ENCODE measurements at places on chromosomes 5 and 9.

GRCh38 chr5:16529306-16529705 lies 63.7 kb upstream of the ZNF622 start:
- DNase-seq, result no peak

DNA sequence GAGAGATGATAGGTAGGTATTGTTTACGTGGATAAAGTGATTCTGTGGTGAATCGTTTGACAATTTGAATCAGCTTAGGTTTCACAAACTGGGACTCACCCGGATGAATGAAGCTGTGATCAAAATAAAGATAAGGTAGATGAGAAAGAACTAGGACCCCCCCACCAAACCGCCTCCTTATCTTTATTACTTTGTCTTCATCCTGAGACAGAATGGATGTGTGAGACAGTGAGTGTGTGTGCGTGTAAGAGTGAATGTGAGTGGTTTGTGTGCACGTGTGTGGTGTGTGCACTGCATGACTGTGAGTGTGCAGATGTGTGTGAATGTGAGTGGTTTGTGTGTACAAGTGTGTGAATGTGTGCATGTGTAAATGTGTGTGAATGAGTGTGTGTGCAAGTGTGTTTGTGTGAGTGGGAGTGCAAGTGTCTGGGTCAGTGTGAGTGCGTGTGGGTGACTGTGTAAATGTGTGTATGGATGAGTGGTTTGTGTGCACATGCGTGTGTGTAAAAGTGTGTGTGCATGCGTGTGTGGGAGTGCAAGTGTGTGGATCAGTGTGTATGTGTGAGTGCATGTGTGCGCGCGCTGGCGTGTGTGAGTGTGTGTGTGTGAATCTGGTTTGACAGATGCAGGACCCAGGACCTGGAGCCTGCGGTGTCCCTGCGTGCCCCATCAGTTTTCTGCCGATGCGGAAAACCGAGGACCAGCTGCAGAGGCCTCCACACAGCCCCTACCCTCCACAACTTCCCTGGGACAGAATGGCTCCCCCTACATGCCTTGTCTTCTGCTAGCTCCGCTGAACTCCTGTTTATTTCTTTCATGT lies 11.4 kb upstream of the ENG start:
- DNase-seq, result no peak

DNA sequence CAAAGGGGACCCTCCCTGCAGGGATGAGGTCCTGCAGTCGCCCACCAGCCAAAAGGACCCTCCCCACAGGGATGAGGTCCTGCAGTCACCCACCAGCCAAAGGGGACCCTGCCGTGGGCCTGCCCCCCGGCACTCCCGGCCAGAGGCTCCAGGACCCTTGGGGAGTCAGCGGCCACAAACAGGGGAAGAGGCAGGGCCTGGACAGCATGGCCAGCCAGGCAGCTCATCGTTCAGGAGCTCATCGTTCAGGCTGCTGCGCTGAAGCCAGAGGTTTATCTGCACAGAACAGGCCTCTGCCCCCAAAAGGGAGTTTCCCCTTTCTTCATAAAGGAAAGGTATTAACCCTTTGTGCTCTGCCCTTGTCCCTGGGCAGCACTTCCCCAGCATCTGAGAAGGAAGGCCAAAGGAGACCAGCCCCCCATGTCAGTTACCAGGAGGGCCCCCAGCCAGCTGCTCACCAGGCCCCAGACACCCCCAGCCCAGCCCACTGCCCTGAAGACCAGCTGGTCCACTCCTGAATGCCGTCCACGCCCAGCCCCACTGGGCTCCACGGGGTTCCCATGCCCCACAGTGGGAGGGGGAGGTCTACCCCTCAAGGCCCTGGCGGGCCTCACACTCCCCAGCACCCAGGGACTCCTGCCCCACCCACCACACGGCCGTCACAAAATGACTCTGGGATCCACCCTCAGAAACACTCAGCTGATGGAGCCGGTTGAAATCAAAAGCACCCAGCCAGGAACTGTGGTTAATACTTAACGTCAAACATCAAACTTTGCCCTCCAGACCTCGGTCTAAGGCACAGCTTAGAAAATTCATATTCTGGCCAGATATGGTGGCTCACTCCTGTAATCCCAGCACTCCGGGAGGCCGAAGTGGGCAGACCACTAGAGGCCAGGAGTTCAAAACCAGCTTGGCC lies 6.3 kb downstream of the SLC12A7 start:
- no peak for DNase-seq

GRCh38 chr5:118768607-118769175 lies 219.7 kb downstream of the DTWD2 start:
- DNase-seq, result no peak

GRCh38 chr5:78508186-78508765 lies 140.3 kb downstream of the LHFPL2 start:
- no peak for DNase-seq

DNA sequence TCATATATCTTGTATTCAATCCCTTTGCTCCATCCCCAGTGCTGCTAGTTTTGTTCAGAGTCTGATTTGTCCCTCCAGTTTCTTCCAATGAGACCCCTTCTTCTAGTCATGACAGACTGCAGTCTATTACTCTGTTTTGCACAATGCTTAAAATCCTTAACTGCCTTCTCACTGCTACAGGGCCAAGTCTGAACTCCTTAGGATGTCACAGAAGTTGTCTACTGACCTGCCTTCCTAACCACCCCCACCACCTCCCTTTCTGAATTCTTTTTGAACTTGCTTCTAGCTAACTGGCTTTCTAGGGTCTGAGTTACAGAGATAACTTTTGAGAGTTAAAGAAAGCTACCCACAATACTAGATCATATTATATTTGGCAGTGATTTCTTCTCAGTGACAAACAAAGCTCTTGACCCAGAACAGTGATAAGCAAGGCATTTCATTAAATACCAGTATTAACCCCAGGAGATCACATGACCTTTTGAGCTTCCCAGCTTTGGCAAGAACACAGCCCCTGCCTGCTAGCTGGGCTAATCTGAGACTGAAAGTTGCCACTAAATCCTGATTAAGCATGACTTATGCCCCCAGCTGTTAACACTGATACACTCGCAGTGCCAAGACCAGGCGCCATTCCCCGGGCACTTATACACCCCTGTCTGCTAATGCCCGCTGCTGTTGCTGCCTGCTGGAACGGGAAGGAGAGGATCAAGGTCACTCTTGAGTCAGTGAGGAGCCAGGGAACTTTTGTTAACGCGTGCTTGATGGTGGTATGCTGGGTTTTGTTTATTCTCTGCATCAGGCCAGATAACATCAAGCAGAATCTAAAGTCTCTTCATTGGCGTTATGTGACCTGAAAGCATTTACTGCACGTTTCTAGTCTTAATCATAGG lies 36.4 kb upstream of the ADAMTSL1 start:
- DNase-seq, result no peak

GRCh38 chr5:2453781-2454180 lies 297.7 kb downstream of the IRX2 start:
- DNase-seq, result no peak

GRCh38 chr9:78288214-78288892 lies 8.6 kb upstream of the PSAT1 start:
- DNase-seq, result no peak

GRCh38 chr5:170408226-170408625 lies 19.1 kb upstream of the KCNMB1 start:
- peak; percentile 11 for DNase-seq

GRCh38 chr9:133727876-133728441 lies 10.2 kb downstream of the SARDH start:
- no peak for DNase-seq

DNA sequence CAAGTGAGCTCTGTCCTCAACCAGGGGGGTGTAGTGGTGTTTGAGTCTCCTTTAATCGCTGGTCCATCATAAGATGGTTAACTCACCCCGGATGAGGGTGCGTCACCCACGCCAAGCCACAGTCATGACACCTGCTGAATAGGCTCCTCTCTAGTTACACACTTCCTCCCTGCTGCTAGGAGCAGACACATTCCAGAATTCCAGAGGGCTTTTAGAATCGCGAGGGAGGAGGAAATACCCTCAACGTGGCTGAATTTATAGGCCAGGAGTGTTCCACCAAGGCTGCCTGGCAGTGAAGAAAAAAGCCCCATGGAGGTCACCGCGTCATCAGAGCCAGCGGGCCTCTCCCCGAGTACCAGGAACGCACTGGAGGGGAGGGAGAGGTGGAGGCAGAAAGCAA lies 5.1 kb downstream of the GLRX start:
- no peak for DNase-seq

- no peak for DNase-seq
Observed at GRCh38 chr9:91857291-91858212, 92.5 kb downstream of the ROR2 start.

DNA sequence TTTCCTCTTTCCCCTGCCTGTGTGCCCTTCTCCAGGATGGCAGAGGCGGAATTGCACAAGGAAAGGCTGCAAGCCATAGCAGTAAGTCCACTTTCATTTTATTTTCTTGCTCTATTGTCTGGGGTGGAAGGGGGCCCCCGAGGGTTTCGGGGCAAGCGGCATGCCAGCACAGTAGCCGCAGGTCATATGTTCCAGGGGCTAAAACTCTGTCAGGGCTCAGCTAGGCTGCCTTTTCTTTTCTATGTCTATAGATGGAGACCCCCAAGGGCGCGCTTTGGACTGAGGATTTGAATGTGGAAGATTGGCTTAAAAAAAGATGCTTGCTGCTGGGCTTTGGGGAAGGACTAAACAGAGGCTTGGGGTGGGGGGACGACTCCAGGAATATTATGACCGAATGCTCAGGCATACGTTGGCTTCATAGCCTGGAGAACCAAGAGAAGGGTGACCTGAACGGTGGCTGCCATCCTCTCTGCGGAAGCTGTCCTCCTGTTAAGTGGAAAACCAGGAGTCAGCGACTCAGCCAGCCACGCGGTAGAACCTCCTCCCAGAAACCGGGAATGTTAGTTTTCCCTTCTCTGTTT lies 545 bp downstream of the PALM2AKAP2 start:
- no peak for DNase-seq

GRCh38 chr5:131246504-131246903 lies 17.3 kb upstream of the CDC42SE2 start:
- no peak for DNase-seq

DNA sequence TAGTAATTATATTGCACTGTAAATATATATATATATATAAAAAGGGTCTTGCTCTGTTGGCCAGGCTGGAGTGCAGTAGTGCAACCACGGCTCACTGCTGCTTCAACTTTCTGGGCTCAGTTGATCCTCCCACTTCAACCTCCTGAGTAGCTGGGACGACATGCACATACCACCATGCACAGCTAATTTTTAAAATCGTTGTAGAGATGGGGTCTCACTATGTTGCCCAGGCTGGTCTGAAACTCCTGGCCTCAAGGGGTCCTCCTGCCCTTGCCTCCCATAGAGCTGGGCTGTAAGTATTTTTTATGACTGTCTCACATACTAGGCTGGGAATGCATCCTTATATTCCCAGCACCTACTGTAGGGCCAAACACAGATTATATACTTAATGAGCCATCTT lies 11.9 kb downstream of the PSMD5 start:
- no peak for DNase-seq

GRCh38 chr9:5950261-5950660 lies 59.6 kb downstream of the MLANA start:
- DNase-seq, result no peak

- no peak for DNase-seq
Observed at GRCh38 chr5:56520986-56521730, 288.0 kb upstream of the ANKRD55 start.

GRCh38 chr5:92514896-92515295 lies 1066.1 kb downstream of the NR2F1-AS1 start:
- no peak for DNase-seq

DNA sequence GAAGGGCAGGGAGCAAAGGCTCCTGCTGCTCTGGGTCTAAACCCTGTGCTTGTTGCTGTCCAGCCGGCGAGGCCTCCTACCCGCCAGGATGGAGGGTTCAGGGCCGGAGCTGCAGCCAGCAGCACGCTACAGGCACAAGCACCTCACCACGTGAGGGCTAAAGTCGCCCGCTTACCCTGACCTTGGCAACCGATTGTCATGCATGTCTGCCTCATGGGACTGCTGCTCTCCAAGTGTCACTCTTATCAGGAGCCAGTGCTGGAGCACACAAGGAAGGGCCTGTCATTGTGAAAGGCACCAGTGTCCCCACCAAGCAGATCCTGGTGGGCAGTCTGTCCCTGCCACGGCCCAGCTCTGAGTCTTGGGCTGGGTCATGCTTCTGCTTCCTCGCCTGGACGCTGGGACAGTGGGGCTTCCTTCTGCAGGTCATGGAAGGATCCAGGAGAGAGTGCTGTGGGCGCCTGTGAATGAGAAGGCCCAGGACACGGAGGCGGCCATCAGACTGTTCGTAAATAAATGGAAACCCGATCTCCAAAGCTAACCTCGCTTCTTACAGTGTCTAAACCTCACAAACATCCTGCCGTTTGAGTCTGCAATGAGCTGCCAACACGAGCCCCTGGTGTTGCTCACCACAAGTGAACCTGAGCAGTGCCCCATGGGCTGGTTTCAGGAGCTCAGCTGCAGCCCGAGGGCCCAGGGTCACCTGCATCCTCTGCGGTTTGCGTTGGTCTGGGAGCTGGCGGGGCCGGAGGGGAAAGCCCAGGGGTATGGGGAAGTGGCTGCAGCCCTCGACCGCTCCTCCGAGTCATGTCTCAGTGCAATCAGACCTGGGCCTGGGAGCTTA lies 58.2 kb upstream of the RXRA start:
- DNase-seq, result no peak

- DNase-seq, result no peak
Observed at GRCh38 chr9:133046900-133047295, 14.9 kb upstream of the CEL start.

DNA sequence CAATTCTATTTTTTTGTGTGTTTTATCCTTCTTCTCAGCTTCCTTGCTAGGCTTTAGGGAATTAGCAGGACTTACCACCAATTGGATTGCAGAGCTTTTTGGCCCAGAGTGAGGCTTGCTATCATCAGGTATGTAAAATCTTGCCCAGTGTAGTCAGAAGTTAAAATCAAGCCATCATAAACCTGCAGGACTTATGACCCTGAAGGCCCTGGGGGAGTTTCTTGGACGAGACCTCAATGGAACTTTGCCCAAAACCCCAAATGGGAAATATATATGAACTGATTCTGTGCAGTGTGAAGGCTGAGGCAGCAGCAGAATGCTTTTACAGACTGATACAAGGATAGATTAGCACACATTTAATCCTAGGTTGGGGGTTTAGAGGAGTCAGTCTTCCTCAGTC lies 287.0 kb downstream of the SH3GL2 start:
- DNase-seq, result no peak

DNA sequence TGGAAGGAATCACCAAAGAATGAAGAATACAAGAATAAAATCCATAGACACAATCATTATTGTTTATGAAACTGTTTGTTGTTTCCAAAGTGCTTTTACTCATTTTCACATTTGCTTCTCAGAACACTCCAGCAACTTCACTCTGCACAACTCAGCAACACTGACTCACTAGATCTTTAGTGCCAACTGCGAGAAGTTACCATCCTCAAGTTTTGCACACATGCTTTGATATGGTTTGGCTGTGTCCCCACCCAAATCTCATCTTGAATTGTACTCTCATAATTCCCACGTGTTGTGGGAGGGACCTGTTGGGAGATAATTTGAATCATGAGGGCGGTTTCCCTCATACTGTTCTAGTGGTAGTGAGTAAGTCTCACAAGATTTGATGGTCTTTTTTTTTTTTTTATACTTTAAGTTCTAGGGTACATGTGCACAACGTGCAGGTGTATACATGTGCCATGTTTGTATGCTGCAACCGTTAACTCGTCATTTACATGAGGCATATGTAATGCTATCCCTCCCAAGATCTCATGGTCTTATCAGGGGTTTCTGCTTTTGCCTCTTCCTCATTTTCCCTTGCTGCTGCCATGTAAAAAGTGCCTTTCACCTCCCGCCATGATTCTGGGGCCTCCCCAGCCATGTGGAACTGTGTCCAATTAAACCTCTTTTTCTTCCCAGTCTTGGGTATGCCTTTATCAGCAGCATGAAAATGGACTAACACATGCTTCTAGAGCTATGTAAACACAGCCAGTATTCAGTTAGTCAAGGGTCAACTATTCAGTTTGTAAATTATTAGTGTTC lies 36.9 kb downstream of the CLINT1 start:
- no peak for DNase-seq

- DNase-seq, result no peak
Observed at GRCh38 chr5:139271201-139272027, 22.1 kb upstream of the MATR3 start.

All from midbrain (tissue), 1 donor.